ENCODE measurements at places on chromosomes 11 and 22.

GRCh38 chr11:73939096-73939495 lies 11.7 kb upstream of the DNAJB13 start:
- no peak for DNase-seq

- DNase-seq, result no peak
Measured at GRCh38 chr11:100581318-100581717, 105.8 kb upstream of the ARHGAP42 start.

GRCh38 chr22:41657709-41658108 lies 31.0 kb downstream of the SNU13 start:
- peak; percentile 76 for DNase-seq

GRCh38 chr11:2276280-2277007 lies 6.1 kb upstream of the ASCL2 start:
- DNase-seq, result no peak

- no peak for DNase-seq
Measured at GRCh38 chr11:128415539-128415938, 171.8 kb downstream of the ETS1 start.

GRCh38 chr11:69647390-69647748 lies 6.4 kb downstream of the CCND1 start:
- DNase-seq, result no peak

GRCh38 chr11:78886616-78887015 lies 312.0 kb upstream of the NARS2 start:
- no peak for DNase-seq

DNA sequence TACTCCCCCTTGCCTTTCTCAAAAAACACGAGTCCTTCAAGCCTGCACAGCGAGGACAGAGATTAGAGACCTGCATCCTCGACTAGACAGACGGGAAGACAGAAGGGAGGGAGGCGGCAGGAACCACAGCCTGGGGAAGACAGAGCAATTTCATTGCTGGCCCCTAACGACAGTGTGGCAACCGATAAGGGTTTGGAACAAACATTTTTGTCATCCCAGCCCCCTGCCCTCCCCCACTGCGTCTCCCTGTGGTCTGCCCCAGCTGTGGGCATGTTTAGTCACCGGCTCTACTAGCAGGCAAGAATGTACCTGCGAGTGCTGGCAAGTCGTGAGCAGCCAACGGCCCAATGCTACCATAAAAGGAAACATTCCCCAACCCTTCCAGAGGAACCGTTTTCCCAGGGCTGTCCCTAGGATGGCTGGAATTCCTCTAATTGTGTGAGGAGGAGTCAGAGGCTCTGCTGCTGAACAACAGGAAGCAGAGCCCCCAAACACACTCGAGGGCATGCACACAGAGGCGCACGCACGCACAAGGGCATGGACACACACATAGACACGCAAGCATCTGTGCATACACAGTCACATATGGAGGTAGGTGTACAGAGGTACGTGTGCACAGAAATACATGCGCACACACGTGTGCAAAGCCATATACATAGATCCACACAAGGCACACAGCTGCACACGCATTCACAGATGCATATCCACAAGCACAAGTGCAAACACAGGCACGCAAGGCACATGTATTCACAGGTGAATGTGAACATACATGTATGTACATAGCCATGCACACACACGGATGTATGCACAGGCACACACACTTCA lies 58.3 kb downstream of the MYH9 start:
- DNase-seq, result no peak

DNA sequence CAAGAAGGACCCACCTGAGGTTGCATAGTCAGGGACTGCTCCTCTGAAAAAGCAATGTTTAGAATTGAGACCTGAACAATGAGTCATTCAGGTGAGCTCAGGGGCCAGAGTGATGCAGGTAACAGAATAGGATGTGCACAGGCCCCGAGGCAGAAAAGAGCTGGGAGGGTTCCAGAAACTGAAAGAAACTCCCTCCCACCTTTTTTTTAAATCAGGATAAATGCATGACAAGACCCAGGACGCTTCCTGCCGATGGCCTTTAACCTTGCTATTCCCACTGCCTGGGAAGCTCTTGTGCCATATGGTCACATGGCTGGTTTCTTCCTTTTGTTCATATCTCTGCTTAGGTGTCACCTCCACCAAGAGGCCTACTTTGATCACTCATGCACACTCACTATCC lies 214.2 kb upstream of the ZBED5 start:
- DNase-seq, result no peak

GRCh38 chr11:71454470-71455113 lies 1.6 kb downstream of the NADSYN1 start:
- peak; percentile 33 for DNase-seq

GRCh38 chr11:269146-269890 lies 8.9 kb upstream of the NLRP6 start:
- no peak for DNase-seq

DNA sequence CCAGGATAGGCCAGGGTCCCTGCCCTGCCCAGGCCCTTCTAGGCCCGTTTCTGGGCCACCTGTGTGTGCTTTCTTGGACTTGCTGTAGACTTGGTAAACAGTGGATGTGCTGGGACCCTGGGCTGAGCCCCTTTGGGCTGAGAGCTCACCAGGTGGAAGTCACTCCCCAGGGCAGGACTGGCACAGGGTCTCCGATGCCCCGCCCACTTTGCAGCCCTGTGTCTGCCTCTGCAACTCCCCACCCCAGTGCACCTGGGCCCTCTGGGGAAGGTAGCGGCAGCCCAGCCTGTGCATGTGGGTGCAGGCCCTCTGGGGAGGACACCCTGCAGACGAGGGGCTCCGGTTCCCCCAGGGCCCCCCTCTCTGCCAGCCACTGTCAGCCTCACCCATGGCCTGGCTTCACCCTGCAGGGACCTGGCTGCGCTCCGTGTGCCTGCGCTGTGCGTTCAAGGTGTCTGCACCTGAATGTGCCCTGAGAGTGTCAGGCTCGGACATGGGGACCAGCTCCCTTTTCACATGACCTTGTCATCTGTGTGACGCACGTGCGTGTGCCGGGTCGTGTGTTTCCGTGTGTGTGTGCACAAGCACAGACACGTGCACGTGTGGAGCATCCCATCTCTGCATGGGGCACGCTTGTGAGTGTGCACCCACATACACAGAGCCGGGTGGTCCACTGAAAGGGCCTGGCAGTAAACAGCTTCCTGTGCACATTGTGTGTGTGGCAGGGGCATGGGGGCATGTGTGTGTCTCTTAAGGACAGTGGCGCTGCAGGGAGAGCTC lies 118.5 kb downstream of the KCNQ1OT1 start:
- peak; percentile 83 for DNase-seq

GRCh38 chr11:11472106-11472505 lies 119.1 kb upstream of the CSNK2A3 start:
- no peak for DNase-seq

- DNase-seq, result peak; percentile 69
Measured at GRCh38 chr22:46201059-46201757, 48.9 kb downstream of the CDPF1 start.

DNA sequence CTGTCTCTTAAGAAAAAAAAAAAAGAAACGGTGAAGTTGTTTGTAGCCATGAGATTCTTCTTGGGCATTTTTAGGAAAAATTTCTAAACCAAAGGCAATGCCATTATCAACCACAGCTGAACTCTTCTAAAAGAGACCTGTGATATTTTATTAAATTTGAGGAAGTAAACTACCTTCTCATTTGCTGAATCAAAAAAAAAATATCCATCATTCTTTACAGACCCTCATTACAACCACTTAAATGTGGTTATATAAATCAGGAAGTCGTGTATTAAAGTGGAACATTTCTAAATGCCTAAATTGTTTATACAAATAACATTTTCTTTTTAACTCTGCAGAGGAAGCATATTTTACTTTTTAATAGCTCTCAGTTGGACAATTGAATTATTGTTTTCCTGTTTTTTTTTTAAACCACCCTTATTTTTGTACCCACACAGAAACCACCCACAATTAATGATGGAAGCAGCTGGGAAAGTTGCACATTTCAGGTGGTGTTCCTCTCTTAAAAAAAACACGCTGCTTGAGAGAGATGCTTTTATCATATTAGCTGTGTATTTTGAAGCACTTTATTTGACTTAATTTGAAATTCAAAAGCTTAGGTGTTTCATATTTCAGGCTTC lies 91.2 kb downstream of the ARHGAP42 start:
- DNase-seq, result no peak

GRCh38 chr11:78542007-78542406 lies 32.7 kb downstream of the NARS2 start:
- DNase-seq, result no peak

- DNase-seq, result peak; percentile 92
Measured at GRCh38 chr22:35840302-35840739, 122.6 kb downstream of the APOL5 start.

DNA sequence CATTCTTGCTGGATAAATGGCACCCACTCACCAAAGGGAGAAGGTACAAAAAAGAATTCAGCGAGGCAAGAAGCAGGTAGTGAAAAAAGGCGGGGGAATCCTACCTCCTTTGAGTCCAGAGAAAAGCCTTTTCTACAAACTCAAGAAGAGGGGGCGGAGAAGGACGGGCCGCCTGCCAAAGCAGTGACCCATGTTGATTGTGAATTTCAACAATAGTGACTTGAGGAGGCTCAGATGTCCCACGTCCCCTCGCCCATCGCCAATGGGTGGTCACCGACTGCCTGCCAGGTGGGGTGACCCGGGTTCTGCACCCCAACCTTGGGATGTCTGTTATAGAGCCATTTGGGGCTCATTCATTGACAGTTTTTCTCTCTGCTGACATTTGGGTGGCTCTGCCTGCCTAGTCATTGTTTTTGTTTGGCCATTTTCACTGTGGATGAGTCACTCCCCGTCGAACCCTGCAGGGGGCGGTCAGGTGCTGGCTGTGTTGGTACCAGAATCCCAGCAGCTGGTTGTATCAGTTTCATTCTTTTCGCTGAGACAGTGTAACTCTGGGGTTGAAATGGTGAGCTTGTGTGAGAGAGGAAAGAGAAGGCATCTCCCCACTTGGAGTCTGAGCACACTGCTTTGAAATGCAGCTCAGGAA lies 163.4 kb upstream of the NCAM1 start:
- DNase-seq, result no peak

GRCh38 chr11:8086571-8086970 lies 5.6 kb downstream of the TUB start:
- no peak for DNase-seq

DNA sequence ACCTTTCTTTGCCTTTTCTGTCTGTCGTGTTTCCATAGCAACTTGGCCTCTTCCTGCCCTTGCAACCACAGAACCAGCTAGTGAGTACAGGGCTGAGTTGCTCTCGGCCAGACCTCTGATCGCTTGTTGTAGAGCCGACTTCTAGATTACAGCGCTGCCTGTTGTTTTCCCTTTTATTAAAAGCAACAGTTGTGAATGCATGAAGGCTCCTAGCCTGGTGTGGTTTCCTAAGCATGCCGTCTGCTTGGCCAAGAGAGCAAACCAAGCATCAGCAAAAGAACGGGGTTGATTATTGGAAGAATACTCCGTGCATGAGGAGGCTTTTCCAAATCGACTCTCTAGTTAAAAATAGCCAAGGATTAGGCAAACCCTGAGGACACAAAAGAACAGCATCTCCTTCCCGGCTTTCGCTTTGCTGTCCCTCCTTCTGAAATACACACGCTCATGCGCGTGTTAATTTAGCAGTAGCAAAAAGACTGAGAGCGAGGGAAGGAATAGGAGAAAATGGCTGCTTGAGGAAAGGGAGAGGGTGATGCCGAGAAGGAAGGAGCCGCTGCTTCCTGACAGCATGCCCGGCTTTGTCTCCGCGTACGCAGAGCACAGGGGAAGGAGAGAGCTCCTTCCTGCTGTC lies 71.5 kb upstream of the TTC12 start:
- no peak for DNase-seq

GRCh38 chr22:17265649-17266248 lies 46.5 kb upstream of the ADA2 start:
- no peak for DNase-seq

- no peak for DNase-seq
Measured at GRCh38 chr11:17116117-17116516, 38.6 kb upstream of the RPS13 start.

DNA sequence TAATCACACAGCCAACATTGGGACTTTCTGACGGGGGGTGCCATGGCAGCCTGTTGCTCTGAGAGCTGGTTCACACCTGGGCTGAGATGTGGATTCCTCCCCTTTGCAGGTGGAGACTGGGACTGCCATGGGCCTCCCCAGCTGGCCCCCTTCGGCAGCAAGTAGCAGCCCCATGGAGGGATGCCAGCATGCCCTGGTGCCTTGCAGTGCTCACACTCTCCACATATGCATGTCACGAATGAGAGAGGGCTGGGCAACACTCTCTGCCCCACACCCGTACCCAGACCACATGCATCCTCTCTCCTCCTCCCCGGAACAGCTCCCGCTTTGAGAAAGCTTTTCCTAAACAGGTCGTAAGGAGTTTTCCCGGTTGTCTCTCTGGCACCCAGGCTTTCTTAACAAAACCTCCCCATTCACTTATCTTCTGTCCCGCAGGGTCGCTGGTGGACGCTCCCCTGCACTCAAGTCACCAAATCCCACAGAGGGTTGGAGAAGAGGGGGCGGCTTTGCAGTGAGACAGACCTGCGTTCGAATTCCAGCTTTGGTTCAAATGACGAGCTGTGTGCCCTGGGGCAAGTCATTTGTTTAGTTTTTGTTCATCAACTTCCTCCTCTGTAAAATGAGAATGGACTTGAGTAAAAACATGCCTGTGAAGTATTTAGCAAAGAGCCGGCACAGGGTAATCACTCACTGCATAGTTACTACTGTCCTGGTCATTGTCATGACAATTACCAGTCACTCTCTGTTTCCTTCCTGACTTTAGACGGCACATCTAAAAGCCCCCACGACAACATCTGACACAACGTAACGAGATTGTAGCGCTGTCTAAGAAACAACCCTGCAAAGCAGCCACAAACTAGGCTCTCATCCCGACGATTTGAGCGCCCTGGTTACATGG lies 231.3 kb upstream of the B3GAT1 start:
- peak; percentile 64 for DNase-seq

DNA sequence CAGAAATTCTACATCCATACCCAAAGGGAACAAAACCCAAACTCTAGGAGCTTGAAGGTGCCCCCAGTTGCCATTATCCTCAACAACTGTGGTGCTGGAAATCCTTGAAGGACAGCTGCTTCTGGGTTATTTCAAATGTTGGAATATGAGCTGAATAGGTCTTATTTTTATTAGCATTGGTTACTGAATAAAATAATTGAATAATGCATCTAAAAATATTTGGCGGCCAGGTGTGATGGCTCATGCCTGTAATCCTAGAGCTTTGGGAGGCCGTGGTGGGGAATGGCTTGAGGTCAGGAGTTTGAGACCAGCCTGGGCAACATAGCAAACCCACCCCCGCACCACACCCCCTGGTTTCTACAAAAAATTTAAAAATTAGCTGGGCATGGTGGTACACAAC lies 10.9 kb downstream of the PAMR1 start:
- DNase-seq, result no peak
